K562 (cell line): ENCODE measurements at places on chromosomes 16 and 17. TPM values are rescaled to one million over a fixed set of nuclear protein-coding genes. Genes with fewer than 3 reads are reported as not detected.

GRCh38 chr17:41666237-41666641 is 22.4 kb upstream of the EIF1 start:
- H3K4me3 ChIP-seq: peak overlapping the region; percentile 39
- no peaks in the 10 kb centered on the region for H3K27me3 ChIP-seq
- H3K36me3 ChIP-seq: no peaks in the 10 kb centered on the region
- H3K4me1 ChIP-seq: peaks cover 50% of the 10 kb centered on the region
- DNase-seq: no peak

GRCh38 chr16:88785106-88785924 is at the start of gene PIEZO1:
TSS of gene PIEZO1 (minus strand) at chr16:88785220. CDS start at chr16:88784964, 256 bp downstream.
- peak within 1 kb of the TSS; percentile 93 for H3K27ac ChIP-seq
- peaks cover 70% of the 10 kb centered on the region for H3K4me1 ChIP-seq
- DNase-seq: peak; percentile 84
- no peaks in the 10 kb centered on the region for H3K27me3 ChIP-seq

DNA sequence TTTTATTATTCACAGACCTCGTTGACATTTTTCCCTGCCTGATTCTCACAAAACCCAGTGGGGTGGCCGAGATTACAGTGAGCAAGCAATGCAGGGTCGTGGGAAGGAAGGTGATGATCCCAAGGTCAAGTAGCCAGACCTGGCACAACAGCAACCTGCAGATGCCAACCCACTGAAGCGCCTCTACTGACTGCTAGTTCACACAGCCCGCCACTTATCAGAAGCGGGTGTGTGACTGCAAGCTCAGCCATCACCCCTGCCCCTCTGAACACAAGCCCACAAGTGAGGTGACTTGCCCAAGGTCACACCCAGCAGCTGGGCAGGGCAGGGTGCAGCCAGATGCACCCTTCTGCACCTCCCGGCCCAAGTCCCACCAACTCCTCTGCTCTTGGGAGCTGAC is 7.1 kb downstream of the TFAP4 start:
- H3K4me3 ChIP-seq: no peak overlapping the region
- peaks cover 52% of the 10 kb centered on the region; the same call in 2 of the 3 replicates for H3K36me3 ChIP-seq
- no peak for DNase-seq
- H3K4me1 ChIP-seq: peaks cover 15% of the 10 kb centered on the region; the same call in 2 of the 3 replicates

- H3K36me3 ChIP-seq: no peaks in the 10 kb centered on the region
- H3K27ac ChIP-seq: no peak overlapping the region
- peaks cover 6% of the 10 kb centered on the region for H3K27me3 ChIP-seq
- DNase-seq: no peak
- H3K4me3 ChIP-seq: no peak overlapping the region
- no peaks in the 10 kb centered on the region; the same call in 1 of the 2 replicates for H3K4me1 ChIP-seq
These were observed 449.0 kb upstream of the CDH5 start for GRCh38 chr16:65917466-65917865.

GRCh38 chr17:75809631-75810111 is 25.1 kb downstream of the UNK start:
- no peaks in the 10 kb centered on the region for H3K27me3 ChIP-seq
- peaks cover 24% of the 10 kb centered on the region for H3K4me1 ChIP-seq
- no peak for DNase-seq
- H3K4me3 ChIP-seq: no peak overlapping the region
- H3K27ac ChIP-seq: no peak overlapping the region

OR1D2 gene
- total RNA-seq: not detected in 2 replicates
